ENCODE measurements at places on chromosomes 6 and 20. TPM values are rescaled to one million over a fixed set of nuclear protein-coding genes. Genes with fewer than 3 reads are reported as not detected.

Gene BPIFA1
- total RNA-seq: not detected

Gene TRIM10
- total RNA-seq: not detected

Gene MRAP2
- 0.09 TPM for total RNA-seq

Gene SLC17A9
- total RNA-seq: 5.5 TPM

Gene ASIP
- not detected for total RNA-seq
